ENCODE measurements at places on chromosomes 12 and 14.

GRCh38 chr14:105419195-105420091 is at the start of gene MTA1:
Gene MTA1 (plus strand): TSS chr14:105419827. CDS start chr14:105420036, 209 bp downstream.
- DNase-seq, result peak; percentile 41

DNA sequence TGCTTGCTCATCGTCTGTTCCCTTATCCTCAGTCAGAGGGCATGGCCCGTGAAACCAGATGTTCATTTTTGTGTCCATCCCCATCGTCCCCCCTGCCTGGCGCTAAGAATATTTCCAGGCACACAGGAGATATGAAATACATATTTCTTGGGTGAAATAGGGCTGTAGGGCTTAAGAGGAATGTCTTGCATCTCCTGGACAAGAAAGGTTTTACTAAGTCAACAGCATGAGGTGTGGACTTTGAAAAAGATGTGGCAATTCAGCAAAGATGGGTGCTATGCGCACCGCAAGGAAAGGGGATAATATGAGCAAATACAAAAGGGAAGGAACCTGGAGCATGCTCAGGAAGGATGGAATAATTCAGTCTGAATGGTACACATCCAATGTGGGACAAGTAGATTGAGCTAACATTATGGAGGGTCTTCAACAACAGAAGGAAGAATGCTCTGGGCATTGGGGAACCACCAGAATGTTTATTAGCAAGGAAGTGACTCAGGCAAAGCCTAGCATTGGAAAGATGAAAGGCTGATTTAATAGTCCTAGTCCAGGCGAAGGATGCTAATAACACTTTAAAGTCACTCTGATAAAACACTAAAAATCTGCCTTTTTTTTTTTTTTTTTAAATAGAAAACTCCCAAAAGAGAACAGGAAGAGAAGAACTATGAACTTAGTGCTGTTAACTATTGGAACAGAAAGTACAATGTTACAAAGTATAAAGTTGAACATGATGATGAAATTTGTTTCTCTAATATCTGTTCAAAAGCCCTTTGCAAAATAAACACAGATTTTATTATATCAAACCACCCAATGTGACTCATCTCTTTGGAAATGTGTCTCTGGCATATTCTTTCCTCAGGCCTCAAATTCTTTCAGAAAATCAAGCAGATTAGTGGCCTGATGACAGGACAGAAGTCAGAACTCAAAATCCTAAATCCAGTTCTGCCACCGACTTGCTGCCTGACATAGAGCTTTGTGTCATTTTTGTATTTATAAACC is 449.5 kb downstream of the BCAT1 start:
- DNase-seq, result no peak

DNA sequence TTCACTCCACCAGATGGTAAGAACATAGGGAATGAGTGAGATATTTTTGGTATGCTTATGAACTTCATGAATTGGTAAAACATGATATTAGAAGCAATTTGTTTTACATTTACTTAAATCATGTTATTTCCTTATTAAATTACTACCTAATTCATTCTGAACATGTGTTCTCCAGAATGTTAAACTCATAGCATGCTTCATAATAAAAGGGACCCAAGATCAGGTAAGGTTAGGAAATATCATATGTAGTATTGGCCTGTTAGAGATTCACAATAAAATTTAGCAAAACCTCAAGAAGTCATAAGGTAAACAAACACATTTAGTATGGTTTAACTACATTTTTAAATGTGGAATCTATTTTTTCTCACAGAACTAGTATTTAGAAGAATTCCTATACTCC is 28.2 kb downstream of the PTPRQ start:
- no peak for DNase-seq

DNA sequence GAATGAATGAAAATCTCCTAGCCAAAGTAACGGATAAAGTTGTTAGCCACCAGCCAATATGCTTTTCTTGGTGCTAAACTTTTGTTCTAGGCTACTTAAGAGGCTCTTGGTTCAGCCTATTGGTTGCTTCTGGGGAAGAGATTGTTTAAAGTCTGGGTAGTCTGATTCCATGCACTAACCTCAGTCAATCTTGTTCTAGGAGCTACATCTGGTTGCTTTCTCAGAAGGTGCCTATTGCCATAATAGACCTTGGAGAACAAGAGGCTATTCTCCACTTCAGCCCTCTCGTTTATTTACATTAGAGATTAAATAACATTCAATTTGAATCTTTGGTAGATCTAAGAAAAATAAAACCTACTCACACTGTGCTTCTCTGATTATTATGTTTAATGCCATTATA is 40.8 kb upstream of the OTOGL start:
- no peak for DNase-seq

- DNase-seq, result no peak
These were observed 1.4 kb downstream of the TNS2 start for GRCh38 chr12:53051058-53051880.

- DNase-seq, result no peak
These were observed 30.7 kb upstream of the WSCD2 start for GRCh38 chr12:108098374-108098773.

- DNase-seq, result no peak
These were observed 144.8 kb downstream of the TBC1D30 start for GRCh38 chr12:64968989-64969819.

GRCh38 chr14:74380172-74380571 is 31.9 kb downstream of the VRTN start:
- DNase-seq, result no peak

Measured in activated T-cell treated with anti-CD3 and anti-CD28 coated beads for 1 hour (primary cell).